ENCODE measurements at places on chromosomes 1 and 21.

- DNase-seq = peak; percentile 65
These were observed 44.5 kb downstream of the SLC22A15 start for GRCh38 chr1:116020668-116021272.

GRCh38 chr1:66372522-66373101 is 161.3 kb upstream of the SGIP1 start:
- no peak for DNase-seq

DNA sequence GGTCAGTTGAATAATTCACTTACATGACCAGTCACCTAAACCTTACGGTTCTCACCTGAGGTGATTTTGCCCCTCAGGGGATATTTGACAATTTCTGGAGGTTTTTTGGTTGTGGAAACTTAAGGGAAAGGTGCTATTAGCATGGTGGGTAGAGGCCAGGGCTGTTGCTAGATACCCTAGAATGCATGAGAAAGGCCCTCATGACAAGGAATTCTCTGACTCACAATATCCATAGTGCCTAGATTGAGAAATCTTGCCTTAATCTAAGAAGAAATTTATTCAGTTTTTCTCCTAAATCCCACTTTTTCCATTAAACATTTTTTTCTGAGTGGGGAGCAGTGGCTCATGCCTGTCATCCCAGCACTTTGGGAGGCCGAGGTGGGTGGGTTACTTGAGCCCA is 119.7 kb downstream of the TGFB2 start:
- no peak for DNase-seq

- no peak for DNase-seq
These were observed 74.1 kb upstream of the IRF2BP2 start for GRCh38 chr1:234683861-234684632.

DNA sequence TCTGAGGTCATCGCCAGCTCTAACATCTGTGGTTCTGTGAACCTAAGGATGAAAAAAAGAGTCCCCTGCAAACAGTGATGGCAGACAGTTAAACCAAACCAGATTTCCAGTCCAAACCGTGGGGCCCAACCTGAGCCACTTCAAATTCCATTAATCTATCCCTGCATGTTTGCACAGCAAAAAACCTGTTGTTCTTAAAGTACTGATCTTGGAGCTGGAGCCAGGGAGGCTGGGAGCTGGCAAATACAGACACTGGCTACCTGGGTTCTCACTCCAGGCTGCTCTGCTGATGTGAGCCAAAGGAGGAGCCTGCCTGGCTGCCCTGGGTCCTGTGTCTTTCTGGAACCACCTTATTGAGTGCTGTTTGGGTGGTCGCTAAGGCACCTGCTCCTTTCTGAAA is 16.4 kb downstream of the LDLRAD1 start:
- DNase-seq = no peak

Data from GM13976 (cell line).